ENCODE measurements at places on chromosomes 3 and 15.

GRCh38 chr3:32460031-32460749 is 42.5 kb downstream of the CMTM6 start:
- DNase-seq = peak; percentile 16

DNA sequence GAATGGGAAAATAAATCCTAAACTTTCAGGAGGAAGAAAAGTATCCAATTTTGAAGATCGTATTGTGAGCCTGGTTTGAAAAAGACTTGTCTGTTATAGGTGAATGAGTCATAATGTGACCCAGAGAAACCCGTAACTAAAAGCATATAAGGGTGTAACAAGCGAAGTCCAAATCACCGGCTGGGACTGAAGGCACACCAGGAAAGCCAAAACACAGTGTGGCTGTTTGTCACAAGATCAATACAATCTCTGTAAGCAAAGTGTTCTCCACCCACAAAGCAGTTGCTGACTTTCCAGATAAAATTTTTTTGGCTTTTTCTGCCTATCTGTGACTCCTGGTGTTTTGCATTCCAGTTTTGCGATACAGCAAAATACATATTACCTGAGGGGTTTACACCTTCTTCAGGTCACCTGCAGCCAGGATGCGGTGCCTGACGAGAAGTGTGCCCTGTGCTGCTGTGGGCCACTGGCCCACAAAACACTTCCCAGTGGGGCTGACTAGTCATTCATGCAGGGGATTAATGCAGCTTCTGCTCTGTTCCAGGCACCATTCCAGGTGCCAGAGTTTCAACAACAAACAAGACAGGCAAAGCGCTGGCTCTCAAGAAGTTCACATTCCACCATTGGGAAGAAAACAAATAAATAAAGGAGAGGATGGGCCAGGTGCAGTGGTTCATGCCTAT is 14.4 kb downstream of the HES1 start:
- no peak for DNase-seq

DNA sequence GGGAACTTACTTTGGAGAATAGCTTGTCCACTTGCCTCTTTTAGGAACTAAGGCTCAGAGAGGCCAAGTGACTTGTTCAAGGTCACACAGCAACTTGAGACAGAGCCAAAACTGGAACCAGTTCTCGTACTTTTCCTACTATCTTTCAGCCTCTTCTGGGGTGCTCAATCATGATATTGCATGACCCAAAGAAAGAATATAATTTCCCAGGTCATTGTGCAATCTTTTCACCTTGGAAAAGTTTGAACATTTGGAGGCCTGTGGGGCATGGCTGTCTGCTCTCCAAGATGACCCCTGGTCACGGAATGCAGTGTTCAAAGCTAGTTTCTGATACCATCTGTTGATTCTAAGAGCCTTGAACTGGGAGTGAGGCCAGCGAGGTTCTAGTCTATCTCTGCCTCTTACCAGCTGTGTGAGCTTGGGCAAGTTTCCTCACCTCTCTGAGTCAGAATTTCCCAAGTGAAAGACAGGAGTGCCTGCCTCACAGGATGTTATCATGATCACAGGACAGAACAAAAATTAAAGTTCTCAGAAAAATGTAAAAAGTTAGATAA is 89.7 kb downstream of the BDH1 start:
- no peak for DNase-seq

- no peak for DNase-seq
Measured at GRCh38 chr15:31274496-31275330, 51.9 kb upstream of the KLF13 start.

- DNase-seq = no peak
Measured at GRCh38 chr3:148631124-148631903, 66.4 kb upstream of the AGTR1 start.

- no peak for DNase-seq
Measured at GRCh38 chr15:96720251-96720650, 389.8 kb downstream of the NR2F2 start.

DNA sequence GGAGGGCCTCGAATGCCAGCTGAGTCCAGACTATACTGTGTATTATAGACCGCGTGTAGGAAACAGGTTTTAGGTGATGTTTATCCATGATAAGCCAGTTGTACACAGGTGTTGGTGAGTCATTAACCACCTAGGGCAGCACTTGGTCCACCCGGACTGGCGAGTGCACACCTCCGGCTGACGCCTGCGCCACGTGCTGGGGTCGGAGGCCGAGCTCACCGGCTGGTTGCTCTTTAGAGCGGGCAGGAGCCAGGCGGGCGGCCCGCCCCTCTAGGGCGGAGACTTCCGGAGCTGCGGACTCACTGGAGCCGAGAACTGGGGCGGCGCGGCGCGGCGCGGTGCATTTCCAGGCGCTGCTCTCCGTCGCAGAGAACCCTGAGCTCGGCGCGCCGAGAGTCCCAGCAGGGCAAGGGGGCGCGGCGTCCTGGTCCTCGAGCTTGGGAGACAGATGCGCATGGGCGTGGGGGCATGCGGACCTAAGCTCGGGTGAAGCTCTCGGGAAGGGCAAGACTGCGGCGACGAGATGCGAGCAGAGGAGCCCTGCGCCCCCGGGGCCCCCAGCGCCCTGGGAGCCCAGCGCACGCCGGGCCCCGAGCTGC is at the start of gene ESYT3:
Gene ESYT3 (plus strand): TSS at position 341 of the 599 bp plus-strand sequence. CDS start 183 bp downstream, at position 524.
- no peak for DNase-seq

DNA sequence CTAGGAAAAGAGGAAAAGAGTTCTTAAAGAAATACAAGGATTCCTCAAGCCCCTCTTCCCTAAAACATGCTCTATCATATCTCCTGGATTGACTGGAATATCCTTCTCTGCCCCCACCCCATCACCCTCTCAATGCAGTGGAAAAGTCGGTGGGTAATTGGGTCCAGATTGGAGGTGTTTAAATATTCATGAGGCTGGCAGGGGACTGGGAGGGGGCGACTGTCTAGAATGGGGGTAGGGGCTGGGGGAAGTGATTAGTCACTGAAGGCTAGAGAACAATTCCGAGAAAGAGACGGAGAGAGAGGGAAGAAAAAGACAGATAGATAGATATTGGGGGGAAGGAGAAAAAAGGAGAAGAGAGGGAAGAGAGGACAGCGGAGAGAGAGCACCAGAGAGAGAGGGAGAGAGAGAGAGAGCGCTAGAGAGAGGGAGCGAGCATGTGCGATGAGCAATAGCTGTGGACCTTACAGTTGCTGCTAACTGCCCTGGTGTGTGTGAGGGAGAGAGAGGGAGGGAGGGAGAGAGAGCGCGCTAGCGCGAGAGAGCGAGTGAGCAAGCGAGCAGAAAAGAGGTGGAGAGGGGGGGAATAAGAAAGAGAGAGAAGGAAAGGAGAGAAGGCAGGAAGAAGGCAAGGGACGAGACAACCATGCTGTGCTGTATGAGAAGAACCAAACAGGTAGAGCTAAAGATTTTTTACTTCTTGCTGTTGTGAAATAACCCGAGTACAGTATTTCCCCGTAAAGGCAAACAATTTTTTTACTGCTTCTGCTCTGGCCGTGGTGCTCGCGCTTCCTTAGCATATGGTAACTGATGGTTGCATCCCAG is at the start of gene GAP43:
Gene GAP43 (plus strand): TSS at position 467 of the 825 bp plus-strand sequence. CDS start 180 bp downstream, at position 647.
- DNase-seq = no peak

GRCh38 chr3:168539909-168540308 is 444.2 kb upstream of the GOLIM4 start:
- DNase-seq = no peak

- no peak for DNase-seq
Measured at GRCh38 chr15:46681901-46682300, 1035.4 kb upstream of the SEMA6D start.

DNA sequence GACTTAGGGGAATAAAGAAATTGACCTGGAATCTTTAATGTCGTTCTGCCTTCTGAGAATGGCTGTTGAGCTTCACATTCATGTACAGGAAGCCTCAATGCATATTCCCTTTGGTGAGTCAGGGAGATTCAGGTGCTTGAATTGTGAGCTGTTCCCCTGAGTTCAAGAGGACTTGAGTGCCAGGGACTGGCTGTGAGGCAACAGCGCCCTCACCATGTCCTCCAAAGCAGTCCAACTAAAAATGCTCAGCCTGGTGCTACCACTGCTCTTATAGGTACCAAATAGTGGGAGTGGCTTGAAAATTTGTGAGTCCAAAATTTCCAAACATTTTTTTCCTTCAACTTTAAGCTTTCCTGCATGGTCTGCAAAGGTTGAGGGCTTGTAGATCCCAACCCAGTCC is 54.1 kb downstream of the LEO1 start:
- no peak for DNase-seq

GRCh38 chr15:70142322-70143191 is 44.8 kb upstream of the TLE3 start:
- no peak for DNase-seq

GRCh38 chr15:69561071-69561784 is 108.6 kb downstream of the RPLP1 start:
- no peak for DNase-seq

DNA sequence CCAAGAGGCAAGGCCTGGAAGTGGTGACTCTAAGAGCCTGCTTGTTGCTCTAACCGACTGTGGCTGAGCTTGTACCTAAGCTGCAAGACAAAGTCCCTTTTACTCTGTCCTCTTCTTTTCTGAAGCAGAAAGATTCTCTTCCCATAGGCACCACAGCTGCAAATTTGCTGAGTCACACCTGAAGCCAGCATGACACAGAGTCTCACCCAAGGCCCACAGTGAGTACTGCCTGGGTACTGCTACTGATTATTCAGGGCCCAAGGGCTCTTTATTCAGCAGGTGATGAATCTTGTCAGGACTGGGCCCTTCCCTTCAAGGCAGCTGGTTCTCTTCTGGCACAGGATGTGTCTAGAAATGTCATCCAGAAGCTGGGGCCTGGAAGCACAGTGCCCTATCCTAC is 18.9 kb upstream of the TIGIT start:
- DNase-seq = no peak

DNA sequence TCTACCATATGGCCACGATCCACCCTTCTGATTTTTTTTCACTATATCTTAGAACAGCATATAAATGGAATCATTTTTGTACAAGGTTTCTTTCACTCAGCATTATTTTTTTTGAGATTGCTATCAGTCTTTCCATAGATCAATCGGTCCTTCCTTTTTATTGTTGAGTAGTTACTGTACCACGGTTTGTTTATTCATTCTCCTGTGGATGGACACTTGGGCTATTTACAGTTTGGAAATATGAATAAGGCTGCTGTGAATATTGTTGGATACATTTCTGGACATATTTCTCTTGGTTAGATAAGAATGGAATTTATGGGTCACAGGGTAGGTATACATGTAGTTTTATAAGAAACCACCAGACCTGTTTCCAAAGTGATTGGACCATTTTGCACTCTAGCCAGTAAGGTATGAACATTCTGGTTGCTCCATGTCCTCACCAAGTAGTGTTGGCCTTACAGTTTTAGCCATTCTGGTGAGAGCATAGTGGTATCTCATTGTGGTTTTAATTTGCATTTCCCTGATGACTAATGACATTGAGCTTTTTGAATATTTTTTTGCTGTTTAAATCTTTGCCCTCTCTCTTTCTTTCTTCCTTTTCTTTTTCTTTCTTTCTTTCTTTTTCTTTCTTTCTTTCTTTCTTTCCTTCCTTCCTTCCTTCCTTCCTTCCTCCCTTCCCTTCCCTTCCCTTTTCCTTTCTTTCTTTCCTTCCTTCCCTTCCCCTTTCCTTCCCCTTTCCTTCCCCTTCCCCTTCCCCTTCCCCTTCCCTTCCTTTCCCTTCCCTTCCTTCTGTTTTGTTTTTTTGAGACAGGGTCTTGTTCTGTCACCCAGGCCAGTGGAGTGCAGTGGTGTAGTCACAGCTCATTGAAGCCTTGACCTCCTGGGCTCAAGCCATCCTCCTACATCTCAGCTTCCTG is 49.2 kb downstream of the LRRK1 start:
- DNase-seq = no peak

DNA sequence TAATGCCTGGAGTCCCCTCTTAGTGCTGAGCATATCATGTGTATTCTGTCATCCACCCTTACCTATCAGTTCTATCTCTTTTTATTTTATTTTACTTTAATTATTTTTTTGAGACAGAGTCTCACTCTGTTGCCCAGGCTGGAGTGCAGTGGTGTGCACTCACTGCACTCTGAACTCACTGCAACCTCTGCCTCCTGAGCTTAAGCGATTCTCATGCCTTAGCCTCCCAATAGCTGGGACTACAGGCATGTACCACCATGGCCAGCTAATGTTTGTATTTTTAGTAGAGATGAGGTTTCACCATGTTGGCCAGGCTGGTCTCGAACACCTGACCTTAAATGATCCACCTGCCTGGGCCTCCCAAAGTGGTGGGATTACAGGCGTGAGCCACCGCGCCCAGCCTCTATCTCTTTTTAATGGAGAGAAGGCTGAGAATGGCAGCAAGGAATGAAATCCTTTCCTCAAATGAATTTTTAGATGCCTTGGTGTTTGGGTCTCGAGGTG is 11.4 kb downstream of the SACM1L start:
- no peak for DNase-seq

DNA sequence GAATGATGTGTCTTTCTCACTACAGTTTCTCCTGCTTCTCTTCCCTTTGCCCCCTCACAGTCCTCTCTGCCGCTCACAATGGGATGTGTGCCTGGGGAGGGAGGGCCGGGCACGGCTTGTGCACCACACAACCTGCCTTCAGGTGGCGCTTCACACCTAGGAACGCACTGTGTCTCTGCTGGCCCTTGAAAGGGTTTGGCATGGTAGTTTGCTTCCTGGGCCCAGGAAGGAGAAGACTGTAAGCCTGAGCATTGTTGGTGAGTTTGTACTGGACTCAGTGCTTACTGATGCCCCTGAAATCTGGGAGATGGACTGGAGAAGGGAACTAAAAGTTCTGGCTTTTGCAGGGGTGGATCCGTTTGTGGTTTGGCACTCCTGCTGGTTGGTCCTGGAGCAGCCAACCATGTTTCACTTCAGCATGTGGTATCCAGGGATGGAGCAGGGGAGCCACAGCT is 9.2 kb downstream of the ALPK3 start:
- no peak for DNase-seq

- DNase-seq = no peak
Measured at GRCh38 chr3:102536456-102536855, 101.6 kb downstream of the ZPLD1 start.

DNA sequence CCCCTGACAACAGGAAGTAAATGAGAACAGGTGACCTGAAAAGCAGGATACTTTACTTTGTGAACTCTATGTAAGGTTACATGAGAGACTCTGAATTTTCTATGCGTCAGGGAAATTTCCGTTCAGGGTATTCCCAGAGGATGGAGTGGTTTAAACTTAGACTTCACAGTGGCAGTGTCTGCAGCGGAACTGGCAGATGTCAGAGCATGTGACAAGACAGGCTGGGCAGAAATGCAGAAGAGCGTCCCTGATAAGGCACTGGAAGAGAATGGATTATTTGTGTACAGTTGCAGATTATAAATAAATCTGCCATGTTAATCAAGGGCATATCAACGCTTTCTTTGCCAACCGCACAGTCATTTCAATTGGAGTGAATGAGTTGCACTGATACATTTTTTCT is 598.4 kb upstream of the ZNF717 start:
- no peak for DNase-seq

- DNase-seq = no peak
Measured at GRCh38 chr3:150079029-150079739, 108.5 kb upstream of the PFN2 start.

- no peak for DNase-seq
Measured at GRCh38 chr3:197041875-197042488, 12.4 kb upstream of the MELTF start.

GRCh38 chr15:34795267-34796081 is at the start of gene ACTC1:
Gene ACTC1, minus strand, starts transcription at chr15:34795549. Its CDS starts 741 bp downstream, at chr15:34794808.
- no peak for DNase-seq

GRCh38 chr3:144361002-144361401 is 389.4 kb downstream of the DIPK2A start:
- DNase-seq = no peak

Data from activated gamma-delta T cell (primary cell).